EH (cell line): ENCODE measurements at places on chromosomes 12 and 14.

DNA sequence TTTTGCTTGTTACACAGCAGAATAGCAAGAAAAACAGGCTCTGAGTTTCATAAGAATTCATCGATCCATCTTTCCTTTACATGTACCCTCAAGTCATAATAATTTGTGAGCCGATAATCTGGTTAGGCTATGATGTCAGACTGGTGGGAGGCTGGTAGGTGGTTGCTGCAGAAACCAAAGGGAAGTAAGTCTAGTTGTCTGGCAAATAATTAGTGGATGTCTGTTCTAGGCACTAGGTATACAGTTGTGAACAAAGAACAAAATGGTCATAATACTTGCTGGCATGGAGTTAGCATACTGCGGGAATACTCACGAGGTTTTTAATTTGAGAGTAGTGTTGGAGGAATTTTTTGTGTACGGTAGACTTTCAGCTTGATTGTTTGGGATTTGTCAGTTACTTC is 8.8 kb downstream of the SUSD6 start:
- DNase-seq, result no peak

GRCh38 chr12:69101505-69101904 is 137.9 kb upstream of the CPSF6 start:
- no peak for DNase-seq

DNA sequence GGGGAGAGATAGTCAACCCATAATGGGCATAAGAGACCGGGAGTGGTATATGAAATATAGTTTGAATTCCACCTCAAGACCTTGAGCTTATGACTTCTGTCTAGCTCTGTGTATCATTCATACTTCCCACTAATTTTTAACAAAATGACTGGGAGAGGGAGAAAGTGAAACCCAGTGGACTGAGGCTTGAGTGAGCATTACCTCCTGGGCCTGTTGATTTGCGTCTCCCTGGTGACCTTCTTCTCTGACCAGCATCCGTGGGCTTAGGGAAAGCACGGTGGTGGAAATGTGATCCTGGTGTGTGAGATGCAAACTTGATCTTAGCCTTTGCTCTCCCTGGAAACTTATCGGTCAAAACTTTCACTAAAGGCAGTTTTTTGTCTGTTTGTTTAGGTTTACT is 207.9 kb upstream of the BCL2L14 start:
- peak; percentile 23 for DNase-seq

GRCh38 chr12:29167988-29168387 is 18.9 kb downstream of the FAR2 start:
- DNase-seq, result no peak

DNA sequence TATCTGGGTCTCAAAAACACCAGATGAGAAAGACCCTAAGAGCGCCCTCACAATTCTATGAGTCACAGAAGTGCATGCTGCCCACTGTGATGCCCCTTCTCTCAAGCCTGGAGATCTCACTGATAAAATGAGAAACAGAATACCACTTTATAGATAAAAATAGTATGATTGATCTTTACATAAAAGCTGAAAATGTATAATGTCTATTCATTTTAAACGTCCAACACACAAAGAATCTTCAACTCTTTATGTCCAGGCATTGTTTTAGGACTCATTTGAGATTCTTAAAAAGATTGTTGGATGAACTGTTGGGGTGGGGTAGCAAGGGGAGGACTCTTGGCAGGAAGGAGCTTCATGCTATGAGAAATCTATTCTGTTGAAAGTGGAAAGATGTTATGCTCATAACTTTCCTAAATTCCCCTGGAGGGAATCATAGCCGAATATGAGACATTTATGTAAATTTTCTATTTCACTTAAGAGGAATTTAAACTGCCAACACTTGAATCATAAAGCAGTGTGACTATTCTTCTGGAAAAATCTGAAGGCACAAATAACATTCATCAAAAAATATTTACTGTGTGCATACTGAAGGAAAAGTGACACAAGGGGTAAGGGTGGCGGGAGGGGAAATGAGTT is 174.6 kb downstream of the STXBP6 start:
- DNase-seq, result no peak

DNA sequence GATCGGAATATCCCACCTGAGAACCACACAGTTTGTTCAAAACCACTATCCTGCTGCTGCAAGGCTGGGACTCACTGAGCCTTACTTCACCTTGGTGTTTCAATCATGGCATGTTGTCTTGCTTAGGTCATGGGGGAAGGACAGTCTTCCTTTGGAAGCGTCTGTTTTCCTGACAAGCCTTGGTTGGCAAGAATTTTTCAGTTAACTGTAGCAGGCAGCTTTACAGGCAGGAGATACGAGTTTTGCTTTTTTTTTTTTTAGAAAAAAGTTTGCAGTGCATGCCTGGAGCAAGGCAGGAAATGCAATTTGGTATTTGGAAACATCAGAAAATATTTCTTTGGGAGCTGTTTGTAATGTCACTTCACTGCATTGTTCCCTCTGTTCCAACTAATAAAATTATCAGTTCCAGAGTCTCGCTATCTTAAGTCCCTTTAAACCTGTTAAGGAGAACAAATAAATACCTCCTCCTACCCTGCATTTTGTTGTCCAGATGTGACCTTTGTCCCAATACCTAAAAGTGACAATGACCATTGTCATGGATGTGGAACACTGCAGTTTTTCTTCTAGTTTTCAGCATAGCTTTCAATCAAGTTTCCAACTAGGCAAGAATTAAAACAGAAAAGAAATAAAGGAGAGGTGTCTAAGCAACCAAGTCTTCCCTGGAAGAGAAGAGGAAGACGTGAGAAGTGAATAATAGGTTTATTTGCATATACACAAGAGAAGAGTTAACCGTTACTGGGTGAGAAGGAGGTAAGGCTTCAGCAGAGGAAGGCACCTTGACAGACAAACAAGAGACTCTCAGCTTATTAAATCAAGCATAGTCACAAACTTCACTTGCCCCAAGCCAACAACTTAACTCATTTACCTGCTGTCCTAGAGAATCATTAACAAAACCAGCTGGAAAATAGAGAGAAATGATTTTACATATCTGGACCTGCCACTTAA is 71.4 kb upstream of the ACTN1 start:
- DNase-seq, result peak; percentile 64

GRCh38 chr14:72901361-72901760 is 7.5 kb upstream of the DPF3 start:
- no peak for DNase-seq

- peak; percentile 69 for DNase-seq
Observed at GRCh38 chr12:7832059-7832696, 40.5 kb downstream of the SLC2A14 start.

- DNase-seq, result peak; percentile 7
Observed at GRCh38 chr12:52615208-52615868, 3.0 kb downstream of the KRT73 start.

GRCh38 chr12:109387425-109388166 is 39.9 kb downstream of the MYO1H start:
- DNase-seq, result peak; percentile 50

- DNase-seq, result peak; percentile 98
Observed at GRCh38 chr12:27523642-27524493, at the start of gene PPFIBP1. Gene PPFIBP1, plus strand, starts transcription at chr12:27524206. Its CDS starts 109,191 bp downstream, at chr12:27633397.

DNA sequence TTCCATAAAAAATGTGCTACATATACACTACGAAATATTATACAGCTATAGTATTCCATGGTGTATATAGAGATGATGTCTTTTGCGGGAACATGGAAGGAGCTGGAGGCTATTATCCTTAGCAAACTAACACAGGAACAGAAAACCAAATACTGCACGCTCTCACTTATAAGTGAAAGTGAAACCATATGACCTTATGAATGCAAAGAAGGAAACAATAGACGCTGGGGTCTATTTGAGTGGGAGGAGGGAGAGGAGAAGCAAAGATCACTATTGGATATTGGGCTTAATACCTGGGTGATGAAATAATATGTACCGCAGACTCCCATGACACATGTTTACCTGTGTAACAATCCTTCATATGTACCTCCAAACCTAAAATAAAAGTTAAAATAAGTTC is 142.8 kb downstream of the LRFN5 start:
- DNase-seq, result no peak

DNA sequence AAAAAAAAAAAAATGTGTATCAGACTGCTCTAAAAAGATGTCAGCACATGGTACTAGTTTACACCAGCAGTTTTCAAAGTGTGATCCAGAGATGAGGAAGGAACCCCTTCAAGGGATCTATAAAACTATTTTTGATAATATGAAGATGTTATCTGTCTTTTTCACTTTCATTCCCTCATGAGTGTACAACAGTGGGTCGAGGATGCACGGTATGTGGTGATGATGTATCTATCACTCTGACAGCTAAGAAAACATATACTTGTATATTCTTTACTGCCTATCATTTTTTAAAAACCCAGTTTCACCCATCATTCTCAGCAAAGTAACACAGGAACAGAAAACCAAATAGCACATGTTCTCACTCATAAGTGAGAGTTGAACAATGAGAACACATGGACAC is 12.4 kb downstream of the DUSP16 start:
- DNase-seq, result no peak

- DNase-seq, result no peak
Observed at GRCh38 chr14:47626151-47627035, 49.0 kb downstream of the MDGA2 start.

- peak; percentile 75 for DNase-seq
Observed at GRCh38 chr14:90758959-90759358, 57.3 kb downstream of the TTC7B start.

GRCh38 chr12:114913871-114914801 is 230.2 kb upstream of the TBX3 start:
- peak; percentile 79 for DNase-seq

GRCh38 chr14:36717363-36717762 is 55.7 kb downstream of the PAX9 start:
- DNase-seq, result no peak

- DNase-seq, result no peak
Observed at GRCh38 chr12:50073206-50073605, 11.9 kb upstream of the SMARCD1 start.

DNA sequence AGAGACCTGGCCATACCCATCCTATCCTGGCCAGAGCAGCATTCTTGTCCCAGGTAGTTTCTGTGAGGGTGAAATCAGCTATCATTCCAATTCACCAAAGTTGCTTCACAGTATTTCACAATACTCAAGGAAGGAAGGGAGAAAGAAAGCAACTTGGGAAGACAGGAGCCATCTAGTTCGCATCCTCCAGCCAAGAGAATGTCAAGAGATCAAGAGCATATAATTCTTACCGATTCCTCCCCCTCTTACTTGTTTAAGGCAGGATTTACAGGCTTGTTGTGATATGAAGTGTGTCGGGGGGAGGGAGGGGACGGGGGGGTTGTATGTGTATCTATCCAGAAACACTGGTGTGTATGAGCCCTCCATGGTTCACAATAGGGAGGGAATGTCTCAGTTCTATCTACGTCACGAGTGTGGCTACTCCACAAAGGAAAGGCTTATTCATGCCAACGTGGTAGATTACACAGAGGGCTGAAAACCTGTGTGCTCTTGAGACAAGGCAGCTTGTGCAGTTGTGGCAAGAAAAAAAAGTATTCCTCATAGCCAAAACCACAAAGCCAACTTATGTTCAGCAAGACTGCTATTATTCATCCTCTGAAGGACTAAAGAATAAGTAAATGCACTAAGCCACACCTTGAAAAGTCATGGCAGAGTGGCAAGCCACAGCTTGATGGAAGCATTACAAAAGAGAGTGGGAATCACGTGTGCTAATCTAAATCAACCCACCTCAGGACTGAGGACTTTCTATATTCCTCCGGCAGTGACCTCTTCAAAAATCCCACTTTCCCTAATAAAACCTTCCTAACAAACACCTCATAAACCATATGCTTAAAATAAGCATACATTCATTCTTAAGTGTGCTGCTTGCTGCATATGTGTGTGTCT is 35.0 kb downstream of the CORO1C start:
- DNase-seq, result peak; percentile 92

GRCh38 chr12:64737539-64737938 is 21.7 kb downstream of the GNS start:
- no peak for DNase-seq

- DNase-seq, result no peak
Observed at GRCh38 chr12:275812-276211, 13.2 kb upstream of the SLC6A13 start.

DNA sequence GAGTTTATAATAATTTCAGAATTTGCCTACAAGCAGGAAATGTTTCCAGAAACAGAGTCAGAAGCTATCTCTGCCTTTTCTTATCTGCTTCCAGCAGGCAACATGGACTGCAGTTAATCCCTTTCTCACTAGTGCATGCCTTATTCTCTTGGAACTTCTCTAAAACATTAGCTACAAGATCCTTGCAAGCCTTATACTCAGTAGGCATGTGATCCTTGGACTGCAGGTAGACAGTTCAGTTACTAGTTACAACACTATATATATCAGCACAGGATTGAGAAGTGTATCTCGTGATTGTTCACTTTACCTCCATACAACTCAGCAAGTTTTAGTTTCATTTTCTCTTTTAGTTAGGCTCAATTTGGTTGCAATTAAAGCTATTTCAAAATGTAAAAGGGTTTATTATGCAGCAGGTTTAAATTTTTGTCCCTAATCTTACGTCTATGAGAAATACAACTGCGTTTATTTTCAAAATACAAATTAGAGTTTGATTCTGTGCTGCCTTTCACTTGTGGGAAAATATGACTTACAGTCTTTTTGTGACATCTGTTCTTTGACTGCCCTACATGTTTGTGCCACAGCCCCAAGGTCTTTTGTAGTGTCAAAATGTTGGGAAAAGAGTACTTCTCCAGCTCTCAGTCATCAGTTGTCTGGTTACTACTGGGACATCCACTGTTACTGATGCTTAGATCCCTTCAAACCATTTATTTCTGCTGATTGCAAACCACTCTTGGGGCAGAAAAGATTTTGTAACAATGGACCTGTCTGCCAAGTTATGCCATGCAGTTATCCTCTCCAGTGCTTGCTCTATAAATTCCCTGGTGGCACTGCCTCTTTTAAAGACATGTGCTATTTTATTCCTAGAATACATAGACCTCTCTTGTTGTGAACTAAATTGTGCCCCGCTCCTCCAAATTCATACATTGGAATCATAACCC is 709.0 kb upstream of the FOXG1 start:
- no peak for DNase-seq

DNA sequence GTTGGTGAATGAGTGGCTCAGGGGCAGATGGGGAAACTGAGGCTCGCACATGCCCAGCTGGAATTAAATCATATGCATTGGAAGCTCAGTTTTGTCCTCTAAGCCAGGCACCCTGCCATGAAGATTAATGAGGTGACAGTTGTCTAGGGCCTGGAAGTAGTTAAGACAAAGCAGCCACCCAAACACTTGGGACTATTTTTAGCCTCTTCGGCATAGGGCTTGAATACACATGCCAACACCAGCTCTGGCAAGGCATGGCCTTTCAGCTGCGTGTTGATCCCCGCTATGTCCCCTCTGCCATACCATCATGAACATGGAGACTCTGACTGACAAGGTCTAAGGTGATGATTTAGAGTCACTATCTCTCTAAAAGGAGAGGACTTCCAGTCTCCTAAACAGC is 250.2 kb downstream of the KSR2 start:
- DNase-seq, result peak; percentile 41

GRCh38 chr14:106538201-106538600 is 1011.8 kb downstream of the TMEM121 start:
- no peak for DNase-seq

DNA sequence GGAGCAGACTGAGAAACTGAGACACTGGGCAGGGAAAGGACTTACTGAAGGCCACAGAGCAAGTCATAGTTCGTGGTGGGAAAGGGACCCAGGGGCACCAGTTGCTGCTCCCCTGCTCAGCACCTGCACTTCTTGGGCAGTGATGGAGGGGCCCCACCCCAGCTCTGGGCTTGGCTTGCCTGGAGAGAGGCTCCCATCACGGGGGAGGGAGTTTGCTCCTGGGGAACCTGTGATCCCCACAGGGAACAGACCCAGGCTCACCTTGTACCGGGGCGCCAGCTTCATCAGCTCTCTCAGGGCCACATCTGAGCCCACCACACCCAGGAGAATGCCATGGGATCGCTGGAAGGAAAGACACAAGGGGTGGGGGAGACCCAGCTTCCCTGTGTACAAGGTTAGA is 39.8 kb downstream of the CACNA2D4 start:
- DNase-seq, result no peak

GRCh38 chr12:67442347-67442841 is 173.2 kb downstream of the CAND1 start:
- DNase-seq, result no peak
